Activated CD8-positive, alpha-beta memory T cell treated with anti-CD3 and anti-CD28 coated beads for 4 hours (primary cell): ENCODE measurements at places on chromosomes 7 and 10.

GRCh38 chr10:79170226-79170752, 101.5 kb downstream of the ZMIZ1 start:
- DNase-seq: no peak

DNA sequence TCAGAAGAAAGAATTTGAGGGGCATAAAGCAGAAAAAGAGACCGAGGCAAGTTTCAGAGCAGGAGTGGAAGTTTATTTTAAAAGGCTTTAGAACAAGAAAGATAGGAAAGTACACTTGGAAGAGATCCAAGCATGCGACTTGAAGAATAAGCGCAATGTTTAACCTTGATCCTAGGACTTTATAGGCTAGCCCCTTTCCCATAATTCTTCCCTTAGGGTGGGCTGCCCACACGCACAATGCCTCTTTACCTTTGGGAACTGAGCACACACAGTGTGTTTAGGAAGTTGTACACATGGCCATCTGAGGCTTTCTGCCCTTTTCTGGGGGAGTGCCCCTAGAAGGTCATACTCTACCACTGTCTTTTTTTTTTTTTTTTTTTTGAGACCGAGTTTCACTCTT, 11.2 kb upstream of the GSTO1 start:
- no peak for DNase-seq

DNA sequence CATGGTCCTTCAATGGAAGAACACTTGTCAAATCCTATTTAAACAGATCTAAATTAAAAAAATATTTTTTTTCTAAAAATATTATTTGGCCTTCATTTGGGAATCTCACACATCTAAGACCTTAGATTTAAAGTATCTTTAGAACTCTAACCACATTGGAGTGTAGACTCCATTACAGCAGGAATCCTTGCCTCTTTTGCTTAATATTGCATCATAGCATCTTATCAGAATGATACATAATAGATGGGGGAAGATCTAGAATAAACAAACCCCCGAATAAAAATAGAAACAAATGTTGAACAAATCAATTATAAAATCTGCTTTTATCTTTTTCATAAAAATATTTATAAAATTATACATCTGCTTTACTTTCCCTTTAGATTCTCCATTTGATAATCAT, 27.6 kb upstream of the EPC1 start:
- DNase-seq: no peak

- DNase-seq: no peak
These were observed 130.3 kb upstream of the SLC13A1 start for GRCh38 chr7:123329988-123330643.

DNA sequence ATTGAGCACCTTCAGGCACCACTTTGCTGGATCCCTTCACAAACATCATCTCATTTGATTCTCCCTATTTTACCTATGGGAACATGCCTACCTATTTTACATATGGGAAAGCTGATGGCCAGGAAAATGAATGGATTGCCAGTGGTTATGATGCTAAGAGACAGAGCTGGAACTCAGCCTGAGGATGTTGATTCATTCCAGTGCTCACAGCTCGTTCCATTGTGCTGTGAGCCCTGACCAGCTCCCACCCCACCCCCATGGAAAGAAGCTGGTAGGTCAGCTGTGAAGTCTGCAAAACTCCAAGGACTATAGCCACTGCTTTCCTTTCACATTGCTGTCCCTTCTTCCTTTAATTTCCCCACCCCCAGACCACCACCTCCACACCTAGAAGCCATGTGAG, 9.6 kb downstream of the UBTD1 start:
- no peak for DNase-seq

- no peak for DNase-seq
These were observed 2.0 kb downstream of the MASTL start for GRCh38 chr10:27157150-27157549.

DNA sequence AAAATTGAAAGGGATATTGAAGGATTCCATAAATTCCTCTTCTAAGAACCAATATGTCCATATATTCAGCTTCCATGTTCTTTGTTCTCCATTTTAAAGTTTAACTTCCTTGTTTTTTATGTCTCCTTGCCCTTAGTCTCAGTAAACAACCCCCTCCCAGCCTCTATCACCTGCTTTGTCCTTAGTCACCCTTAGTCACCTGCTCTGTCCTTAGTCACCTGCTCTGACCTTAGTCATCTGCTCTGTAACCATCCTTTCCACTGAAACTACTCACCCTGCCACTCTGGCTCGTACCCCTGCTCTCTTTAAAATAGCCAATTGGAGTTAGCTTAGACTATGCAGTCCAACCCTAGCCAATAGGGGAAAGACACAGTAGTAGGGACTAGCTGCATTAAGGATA, 136.2 kb upstream of the TMEM106B start:
- no peak for DNase-seq

DNA sequence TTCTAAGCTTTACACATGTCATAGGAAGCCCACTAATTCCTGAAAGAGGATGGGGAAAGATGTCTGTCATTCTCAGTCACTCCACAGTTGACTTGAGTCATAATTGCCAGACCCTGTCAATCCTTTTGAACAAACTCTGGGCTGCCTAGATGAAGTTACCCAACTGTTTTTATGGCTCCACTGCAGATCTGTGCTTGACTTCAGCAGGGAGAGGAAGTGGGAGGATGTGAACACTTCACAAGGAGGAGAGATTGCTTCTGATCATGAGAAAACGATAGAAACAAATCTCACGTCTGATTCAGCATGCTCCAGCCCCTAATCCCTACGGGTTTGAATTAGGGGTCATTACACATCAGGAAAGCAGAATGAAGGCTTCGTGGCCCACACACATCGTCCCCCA, 596.6 kb upstream of the CELF2 start:
- DNase-seq: no peak

DNA sequence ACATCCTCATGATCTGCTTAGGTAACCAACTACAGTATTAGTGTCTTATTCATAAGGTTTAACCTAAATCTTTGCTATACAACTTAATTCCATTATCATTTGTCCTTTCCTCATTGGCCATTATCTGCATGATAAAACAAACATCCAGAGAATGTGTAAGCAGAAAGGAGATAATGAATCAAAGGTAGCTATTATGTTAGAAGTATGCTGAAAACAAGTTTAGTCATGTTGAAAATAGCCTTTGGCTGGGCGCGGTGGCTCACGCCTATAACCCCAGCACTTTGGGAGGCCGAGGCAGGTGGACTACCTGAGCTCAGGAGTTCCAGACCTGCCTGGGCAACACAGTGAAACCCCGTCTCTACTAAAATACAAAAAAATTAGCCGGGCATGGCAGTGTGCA, 78.2 kb downstream of the NT5C2 start:
- no peak for DNase-seq

- DNase-seq: no peak
These were observed 9.8 kb downstream of the LFNG start for GRCh38 chr7:2529161-2530070.
